ENCODE measurements at places on chromosomes 5 and 9.

DNA sequence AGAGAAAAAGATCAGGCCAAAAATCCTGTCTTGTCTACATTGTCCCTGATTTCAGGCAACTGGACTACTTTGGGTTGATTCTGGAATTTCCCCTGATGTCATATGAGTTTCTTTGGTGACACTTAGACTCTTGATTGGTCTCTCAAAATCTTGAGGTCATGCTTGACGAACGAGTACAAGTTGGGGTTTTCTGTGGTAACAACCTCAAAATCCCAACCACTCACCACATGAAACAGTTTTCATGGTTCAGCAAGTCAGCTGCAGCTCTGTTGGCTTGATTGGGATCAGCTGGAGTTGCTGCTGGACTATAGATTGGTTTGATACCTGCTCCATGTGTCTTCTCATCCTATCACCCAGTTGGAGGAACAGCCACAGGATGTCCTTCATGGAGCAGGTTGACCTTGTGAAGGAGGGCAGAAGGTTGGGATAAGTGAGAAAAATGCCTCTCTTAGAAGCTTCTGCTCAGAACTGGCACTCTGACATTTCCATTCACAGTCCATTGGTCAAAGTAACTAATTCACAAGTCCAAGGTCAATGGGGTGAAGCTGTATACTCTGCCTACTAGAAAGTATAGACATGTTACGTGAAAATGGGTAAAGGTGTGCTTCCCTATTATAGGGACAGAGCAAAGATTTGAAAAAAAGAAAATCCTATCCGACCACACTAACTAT is 284.5 kb downstream of the SH3GL2 start:
- no peak for DNase-seq

DNA sequence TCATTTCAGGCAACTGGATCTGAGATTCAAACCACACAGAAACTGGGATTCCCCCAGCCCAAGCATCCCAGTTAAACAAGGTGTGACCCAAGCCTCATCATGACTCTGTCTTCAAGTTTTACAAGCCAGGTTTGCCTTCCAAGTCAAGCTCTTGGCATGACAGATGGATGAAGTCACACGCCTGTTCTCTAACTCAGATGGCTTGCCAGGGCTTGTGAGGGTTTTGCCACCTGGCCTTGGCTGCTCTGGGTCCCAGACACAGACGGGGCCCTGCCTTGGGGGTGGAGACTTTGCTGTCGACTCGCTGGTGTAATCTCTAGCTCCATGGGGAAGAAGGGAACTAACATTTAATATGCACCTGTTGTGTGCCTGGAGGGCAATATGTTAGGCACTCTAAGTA is 95.8 kb upstream of the RARS1 start:
- no peak for DNase-seq

GRCh38 chr5:180739271-180739670 is 587 bp downstream of the OR2Y1 start:
- DNase-seq = peak; percentile 25

GRCh38 chr5:100757618-100758017 is 145.5 kb downstream of the ST8SIA4 start:
- DNase-seq = no peak

- DNase-seq = no peak
These were observed 42.5 kb downstream of the SLC6A3 start for GRCh38 chr5:1402611-1403255.

DNA sequence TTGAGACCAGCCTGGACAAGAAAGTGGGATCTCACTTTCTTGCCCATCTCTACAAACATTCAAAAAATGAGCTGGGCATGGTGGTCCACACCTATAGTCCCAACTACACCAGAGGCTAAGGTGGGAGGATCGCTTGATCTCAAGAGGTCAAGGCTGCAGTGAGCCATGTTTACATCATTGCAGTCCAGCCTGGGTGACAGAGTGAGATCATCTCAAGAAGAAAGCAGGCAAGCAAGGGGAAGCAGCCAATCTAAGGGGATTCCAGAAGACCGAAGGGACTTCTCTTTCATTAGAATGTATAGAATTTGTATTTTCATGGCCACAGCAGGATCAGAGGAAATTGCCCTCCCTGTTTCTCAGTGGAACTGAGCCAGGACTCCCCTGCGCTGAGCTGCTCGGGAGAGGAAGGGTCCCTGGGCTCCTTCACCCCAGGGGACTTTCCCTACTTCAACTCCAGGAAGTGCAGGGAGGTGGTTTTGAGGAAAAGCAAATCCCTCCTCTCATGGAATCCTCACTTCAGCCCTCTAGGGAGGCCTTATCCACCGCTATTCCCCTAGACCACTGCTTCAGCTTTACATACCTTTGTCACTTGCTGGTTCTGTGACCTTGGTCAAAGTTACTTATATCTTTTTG is 12.1 kb downstream of the WWC1 start:
- DNase-seq = no peak

GRCh38 chr9:36870960-36871359 is 163.1 kb downstream of the PAX5 start:
- DNase-seq = no peak

DNA sequence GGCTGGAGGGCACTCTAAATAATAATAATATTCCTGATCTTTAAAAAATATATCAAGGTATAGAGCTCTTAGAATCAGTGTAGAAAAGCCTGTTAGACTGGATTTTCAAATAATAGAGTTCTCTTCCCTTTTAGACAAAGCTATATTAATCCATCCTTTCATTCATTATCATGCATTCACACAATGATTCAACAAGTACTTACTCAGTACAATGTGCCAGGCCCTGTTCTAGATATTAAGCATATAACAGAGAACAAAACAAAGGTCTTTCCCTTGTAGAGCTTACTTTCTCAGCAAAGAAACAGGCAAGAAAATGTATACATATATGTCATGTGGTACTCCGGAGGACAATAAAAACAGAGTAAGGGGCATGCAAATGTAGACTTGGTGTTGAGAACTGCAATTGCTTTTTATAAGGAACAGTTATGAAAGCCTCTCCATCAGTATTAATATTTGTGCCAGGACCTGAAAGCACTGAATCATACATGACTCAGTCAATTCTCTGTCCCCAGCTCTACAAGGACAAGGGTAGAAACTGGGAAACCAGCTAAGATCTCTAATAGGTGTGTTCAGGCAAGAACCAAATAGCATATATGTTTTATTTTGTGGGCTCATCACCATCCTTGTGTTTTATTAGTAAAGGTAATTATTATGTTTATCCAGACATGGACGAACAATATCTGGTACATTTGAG is 72.2 kb downstream of the PIP5K1B start:
- no peak for DNase-seq

DNA sequence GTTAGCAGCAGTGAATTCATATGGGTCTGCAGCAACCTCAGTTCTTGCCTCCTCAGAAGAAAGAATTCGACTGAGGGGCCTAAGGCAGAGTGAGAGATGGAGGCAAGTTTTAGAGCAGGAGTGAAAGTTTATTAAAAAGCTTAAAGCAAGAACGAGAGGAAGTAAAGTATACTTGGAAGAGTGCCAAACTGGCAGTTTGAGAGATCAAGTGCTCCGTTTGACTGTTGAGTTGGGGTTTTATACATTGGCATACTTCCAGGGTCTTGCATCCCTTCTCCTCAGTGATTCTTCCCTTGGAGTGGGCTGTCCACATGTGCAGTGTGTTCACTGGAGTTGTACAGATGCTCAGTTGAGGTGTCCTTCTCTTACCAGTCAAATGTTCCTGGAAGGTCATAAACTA is 203.6 kb downstream of the SPATA31D1 start:
- DNase-seq = no peak

- no peak for DNase-seq
These were observed 97.0 kb upstream of the VCAN start for GRCh38 chr5:83374547-83374946.

DNA sequence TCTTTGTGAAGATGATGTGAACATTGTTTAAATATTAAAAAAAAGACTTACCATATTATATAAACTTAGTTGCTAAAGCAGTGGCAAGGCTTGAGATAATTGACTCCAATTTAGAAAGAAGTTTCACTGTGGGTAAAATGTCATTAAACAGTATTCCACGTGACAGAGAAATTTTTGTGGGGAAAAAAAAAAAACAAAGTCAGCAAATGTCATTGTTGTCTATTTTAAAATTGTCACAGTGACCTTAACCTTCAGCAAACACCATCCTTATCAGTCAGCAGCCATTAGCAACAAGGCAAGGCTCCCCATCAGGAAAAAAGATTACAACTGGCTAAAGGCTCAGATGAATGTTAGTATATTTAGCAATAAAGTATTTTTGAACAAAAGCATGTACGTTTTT is 99.3 kb upstream of the CDH18 start:
- DNase-seq = no peak

- DNase-seq = peak; percentile 41
These were observed 317.0 kb upstream of the ADCY2 start for GRCh38 chr5:7078901-7079300.

GRCh38 chr5:16934123-16934522 is 2.0 kb downstream of the MYO10 start:
- DNase-seq = peak; percentile 83

DNA sequence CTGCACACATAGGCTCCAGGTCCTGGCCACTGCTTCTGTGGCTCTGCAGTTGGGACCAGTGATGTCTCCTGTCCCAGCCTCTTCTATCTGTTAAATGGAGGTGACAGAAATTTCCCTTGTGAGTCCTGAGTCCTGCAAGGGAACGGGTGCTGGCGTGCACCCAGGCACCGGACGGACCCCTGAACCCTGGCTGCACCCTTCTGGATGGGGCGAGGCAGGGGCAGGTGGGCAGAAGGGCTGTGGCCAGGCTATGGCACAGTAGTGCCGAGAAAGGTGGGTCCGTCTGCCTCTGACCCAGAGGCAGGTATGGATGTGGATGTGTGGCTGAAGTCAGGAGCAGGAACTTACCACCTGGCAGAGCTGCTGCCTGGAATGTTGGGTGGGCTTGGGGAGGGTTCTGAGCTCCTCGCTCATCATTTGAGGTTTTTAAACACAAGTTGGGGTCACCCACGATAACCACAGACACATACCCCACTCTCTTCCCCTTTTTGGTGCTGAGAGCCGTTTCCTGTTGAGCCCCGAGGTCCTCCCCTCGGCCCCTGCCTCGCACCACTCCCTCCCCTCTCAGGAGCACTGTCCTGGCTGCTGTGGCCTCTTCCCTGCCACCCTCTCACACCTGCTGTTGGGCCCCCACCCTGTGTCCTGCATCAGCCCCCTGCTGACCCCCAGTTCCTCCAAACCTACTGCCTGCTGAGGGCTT is 82.0 kb downstream of the COL5A1 start:
- DNase-seq = no peak

DNA sequence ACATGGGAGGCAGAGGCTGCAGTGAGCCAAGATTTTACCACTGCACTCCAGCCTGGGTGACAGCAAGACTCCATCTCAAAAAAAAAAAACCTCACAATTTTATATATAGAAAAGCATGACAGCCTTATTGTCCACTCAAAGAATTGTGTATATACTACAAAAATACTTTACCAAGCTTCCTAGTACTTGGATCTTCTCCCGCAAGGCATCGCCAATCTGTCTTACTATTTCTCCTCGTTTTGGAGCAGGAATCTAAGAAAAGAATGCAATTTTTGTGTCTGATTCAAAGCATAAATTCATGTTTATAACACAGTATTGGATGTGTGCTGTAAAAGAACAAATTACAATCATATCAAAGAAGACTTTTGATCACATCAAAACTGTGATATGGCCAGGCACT is 11.3 kb downstream of the ALDH7A1 start:
- DNase-seq = no peak

DNA sequence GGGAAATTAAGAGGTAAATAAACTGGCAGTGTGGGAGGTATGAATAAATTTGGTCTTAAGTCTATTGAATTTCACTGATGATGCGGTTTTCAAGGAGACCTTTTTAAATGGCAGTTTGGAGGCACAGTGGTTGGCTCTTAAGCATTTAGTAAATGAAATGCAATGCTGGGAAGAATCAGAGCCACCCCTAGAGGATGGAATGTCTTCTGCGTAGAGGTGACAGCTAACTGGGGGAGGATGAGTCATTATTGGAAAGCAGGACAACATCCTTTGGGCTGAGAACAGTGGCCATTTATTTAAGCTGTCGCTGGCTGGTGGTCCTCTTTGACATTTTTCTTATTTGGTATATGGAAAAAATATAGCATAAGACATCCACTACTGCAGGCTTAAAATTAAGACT is 163.2 kb downstream of the SH3GL2 start:
- peak; percentile 33 for DNase-seq

DNA sequence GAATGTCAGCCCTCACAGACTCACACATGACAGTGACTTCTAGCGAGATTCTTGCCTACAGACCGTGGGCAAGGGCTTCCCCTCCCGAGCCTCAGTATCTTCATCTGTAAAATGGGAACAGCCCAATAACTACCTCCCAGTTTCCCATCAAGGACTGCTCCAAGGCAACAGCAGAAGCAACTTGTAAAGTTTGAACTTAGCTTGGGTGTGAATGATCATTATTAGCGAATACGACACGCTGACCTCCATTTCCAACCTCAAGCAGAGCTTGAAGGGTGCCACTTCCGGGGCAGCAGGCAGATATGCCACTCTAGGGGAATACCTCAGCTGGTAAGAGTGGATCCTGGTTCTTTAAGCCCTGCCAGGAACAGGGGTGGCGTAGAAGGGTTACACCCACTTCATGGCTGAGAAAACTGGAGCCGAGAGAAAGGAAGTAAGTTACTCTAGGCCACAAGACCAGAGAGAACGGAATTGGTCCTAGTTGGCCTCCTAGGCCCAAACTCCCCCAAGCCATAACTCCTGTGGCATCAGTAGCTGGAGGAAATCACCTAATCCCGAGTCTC is 2.0 kb downstream of the RNF44 start:
- DNase-seq = peak; percentile 58

DNA sequence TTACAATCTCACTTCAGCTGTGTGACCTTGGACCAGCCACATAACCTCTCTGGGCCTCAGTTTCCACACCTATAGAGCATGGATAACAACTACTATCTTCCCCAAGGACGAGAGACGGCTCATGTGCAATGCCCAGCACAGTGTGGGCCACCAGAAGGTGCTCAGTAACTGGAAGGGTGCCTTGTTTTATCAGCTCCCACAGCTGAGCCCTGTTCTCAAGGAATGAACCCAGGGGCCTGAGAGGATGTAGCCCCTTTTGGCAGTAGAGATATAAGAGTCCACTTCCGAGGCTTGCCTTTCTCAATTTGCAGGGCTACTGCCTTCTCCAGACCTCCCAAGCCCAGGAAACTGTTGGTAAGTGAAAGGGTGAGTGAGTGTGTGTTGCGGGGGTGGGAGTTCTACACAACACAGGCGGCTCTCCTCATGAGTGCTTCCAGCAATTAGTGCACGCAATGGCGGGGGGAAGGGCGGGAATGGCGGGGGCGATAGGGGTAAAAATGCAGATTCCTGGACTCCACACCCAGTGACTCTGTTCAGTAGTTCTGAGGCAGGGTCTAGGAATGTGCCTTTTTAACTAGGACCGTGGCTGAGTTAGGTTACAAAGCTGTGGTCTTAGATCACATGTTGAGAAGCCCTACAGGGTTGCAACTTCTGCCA is 185.1 kb downstream of the FSTL4 start:
- DNase-seq = peak; percentile 59

Measured in Daoy (cell line).